ENCODE measurements at places on chromosomes 4 and X. TPM values are rescaled to one million over a fixed set of nuclear protein-coding genes. Genes with fewer than 3 reads are reported as not detected.

The AFM gene
- total RNA-seq: not detected

The FAT4 gene
- 12.3 TPM for total RNA-seq

The KLKB1 gene
- total RNA-seq: 0.15 TPM

The GPRASP1 gene
- total RNA-seq: 0.94 TPM

The HAND2 gene
- not detected for total RNA-seq

The CLGN gene
- total RNA-seq: 69.0 TPM

The SMIM10L2A gene
- 3.3 TPM for total RNA-seq

The ZNF157 gene
- total RNA-seq: not detected

The CD40LG gene
- not detected for total RNA-seq

The ZCCHC18 gene
- total RNA-seq: not detected

The GPR34 gene
- 0.17 TPM for total RNA-seq

The TMEM192 gene
- total RNA-seq: 15.3 TPM

The FDCSP gene
- not detected for total RNA-seq

The SASH3 gene
- total RNA-seq: not detected

The TMEM156 gene
- 7.2 TPM for total RNA-seq

The CPEB2 gene
- total RNA-seq: 6.2 TPM

The YIPF7 gene
- not detected for total RNA-seq

The BTC gene
- total RNA-seq: 0.57 TPM

The GAB3 gene
- total RNA-seq: 0.20 TPM

The TMPRSS11B gene
- not detected for total RNA-seq

The CLTRN gene
- 6.6 TPM for total RNA-seq

The VCX gene
- total RNA-seq: not detected

The ASB12 gene
- total RNA-seq: not detected

The PCDH7 gene
- 5.7 TPM for total RNA-seq
